ENCODE measurements at places on chromosomes 6 and 20.

GRCh38 chr6:3349388-3350251, 90.9 kb downstream of the PSMG4 start:
- H3K27ac ChIP-seq: no peak overlapping the region
- no peak overlapping the region for H3K4me3 ChIP-seq
- no peaks in the 10 kb centered on the region for H3K27me3 ChIP-seq
- DNase-seq: no peak
- peaks cover 8% of the 10 kb centered on the region for H3K4me1 ChIP-seq

GRCh38 chr6:37011656-37012378, 6.4 kb downstream of the FGD2 start:
- no peak overlapping the region for H3K27ac ChIP-seq
- DNase-seq: no peak
- no peaks in the 10 kb centered on the region for H3K4me1 ChIP-seq
- H3K36me3 ChIP-seq: no peaks in the 10 kb centered on the region
- no peaks in the 10 kb centered on the region for H3K27me3 ChIP-seq

DNA sequence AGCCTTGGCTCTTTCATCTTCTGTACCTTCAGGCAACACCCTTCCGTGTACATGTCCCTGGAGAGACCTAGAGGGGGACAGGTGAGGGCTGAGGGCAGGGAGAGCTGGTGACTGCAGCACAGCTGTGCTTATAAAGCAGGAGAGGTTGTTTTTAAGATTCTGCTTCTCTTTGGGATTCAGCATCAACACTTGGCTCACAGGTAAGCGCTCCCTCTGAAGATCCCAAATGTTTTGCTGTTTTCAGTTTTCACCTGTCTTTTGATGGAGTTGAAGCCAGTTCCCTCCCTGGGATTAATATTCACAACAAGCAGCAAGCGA, 19.4 kb upstream of the TRAF3IP2 start:
- peaks cover 4% of the 10 kb centered on the region for H3K4me1 ChIP-seq
- H3K27me3 ChIP-seq: no peaks in the 10 kb centered on the region
- no peak for DNase-seq
- no peak overlapping the region for H3K27ac ChIP-seq

GRCh38 chr6:154301839-154302752, 54.5 kb downstream of the IPCEF1 start:
- no peaks in the 10 kb centered on the region for H3K36me3 ChIP-seq
- peak; percentile 47 for DNase-seq
- H3K27ac ChIP-seq: no peak overlapping the region
- no peaks in the 10 kb centered on the region for H3K27me3 ChIP-seq
- peaks cover 8% of the 10 kb centered on the region for H3K4me1 ChIP-seq
- no peak overlapping the region for H3K4me3 ChIP-seq

DNA sequence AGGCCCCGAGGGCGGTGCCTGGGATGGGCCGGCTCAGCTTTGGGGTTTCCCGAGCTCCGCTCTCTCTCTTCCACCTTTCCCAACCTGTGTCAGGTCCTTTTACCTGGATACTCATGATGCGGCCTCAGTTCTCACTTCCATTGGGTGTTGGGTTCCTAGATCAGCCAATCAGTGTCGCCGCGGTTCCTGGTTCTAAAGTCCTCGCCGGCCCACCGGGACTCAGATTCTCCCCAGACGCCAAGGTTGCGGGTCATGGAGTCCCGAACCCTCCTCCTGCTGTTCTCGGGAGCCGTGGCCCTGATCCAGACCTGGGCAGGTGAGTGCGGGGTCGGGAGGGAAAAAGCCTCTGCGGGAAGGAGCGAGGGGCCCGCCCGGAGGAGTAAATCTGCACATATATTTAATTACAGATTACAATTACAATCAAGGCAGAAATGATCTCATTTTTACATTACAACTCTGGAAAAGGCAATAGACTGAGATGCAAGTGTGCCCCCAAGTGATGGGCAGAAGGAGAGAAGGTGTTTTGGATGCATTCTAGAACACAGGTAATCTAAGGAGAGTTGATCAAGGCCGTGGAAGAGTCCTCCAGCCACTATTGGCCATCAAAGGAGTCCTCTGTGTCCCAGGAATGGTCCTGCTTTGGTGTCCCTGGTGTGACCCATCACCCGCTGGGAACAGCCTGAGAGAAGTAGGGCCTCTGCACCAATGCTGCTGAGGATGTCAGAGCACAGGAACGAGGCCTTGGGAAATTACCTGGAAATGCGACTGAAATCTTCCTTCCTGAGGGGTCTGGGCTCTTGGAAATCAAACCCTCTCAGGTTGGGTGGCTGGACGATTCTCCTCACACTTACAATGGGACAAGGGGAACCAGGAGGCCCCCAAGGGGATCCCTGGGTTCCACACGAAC, 34.7 kb upstream of the MICB start:
- peak overlapping the region; percentile 72 for H3K4me3 ChIP-seq
- DNase-seq: peak; percentile 89
- H3K27me3 ChIP-seq: no peaks in the 10 kb centered on the region
- H3K36me3 ChIP-seq: no peaks in the 10 kb centered on the region
- peak overlapping the region; percentile 87 for H3K27ac ChIP-seq

- no peaks in the 10 kb centered on the region for H3K27me3 ChIP-seq
- H3K4me1 ChIP-seq: peaks cover 15% of the 10 kb centered on the region
- H3K36me3 ChIP-seq: no peaks in the 10 kb centered on the region
- peak within 1 kb of the TSS; percentile 57 for H3K4me3 ChIP-seq
These were observed at the start of gene NKAIN2 for GRCh38 chr6:123803504-123804013. Gene NKAIN2, plus strand, starts transcription at chr6:123803865.

All from upper lobe of left lung (tissue), 6 donors.